ENCODE measurements at places on chromosomes 6 and 20. TPM values are rescaled to one million over a fixed set of nuclear protein-coding genes. Genes with fewer than 3 reads are reported as not detected.

Gene XKR7
- total RNA-seq, result not detected

Gene CLIC5
- total RNA-seq, result not detected

Gene SLC52A3
- total RNA-seq, result 0.60 TPM

Gene GABRR2
- total RNA-seq, result not detected

Gene PRICKLE4
- total RNA-seq, result 0.63 TPM

Gene SLC22A16
- total RNA-seq, result not detected

Gene SYTL3
- total RNA-seq, result 1.7 TPM

Gene PERP
- 70.0 TPM for total RNA-seq

Gene CASP8AP2
- total RNA-seq, result 7.6 TPM

Gene RIMS4
- total RNA-seq, result 2.4 TPM

Gene PFDN4
- 47.6 TPM for total RNA-seq

Gene SIRPA
- 22.5 TPM for total RNA-seq

Gene ASIP
- total RNA-seq, result not detected

Gene ESF1
- total RNA-seq, result 25.9 TPM

Gene POU5F1
- total RNA-seq, result 11.8 TPM

Gene GHRH
- not detected for total RNA-seq

Gene MEP1A
- not detected for total RNA-seq

Gene LY6G5C
- 1.8 TPM for total RNA-seq

Gene BPHL
- 21.4 TPM for total RNA-seq

Gene BANF2
- not detected for total RNA-seq

Gene RCAN2
- total RNA-seq, result not detected

Gene RFX6
- total RNA-seq, result not detected

Gene SLC24A3
- 0.02 TPM for total RNA-seq

Gene CAP2
- 11.1 TPM for total RNA-seq

Gene BPIFA2
- total RNA-seq, result not detected

Gene COX4I2
- total RNA-seq, result not detected

Gene BPIFB1
- not detected for total RNA-seq

Gene LTB
- 0.32 TPM for total RNA-seq

Gene MCCD1
- not detected for total RNA-seq

Gene SLC17A2
- total RNA-seq, result not detected

Gene LTV1
- total RNA-seq, result 36.4 TPM

Gene MYLK4
- 0.09 TPM for total RNA-seq

Gene LY6G6F
- not detected for total RNA-seq

Gene SRMS
- total RNA-seq, result 0.14 TPM

Gene NKAIN4
- total RNA-seq, result 4.0 TPM

Gene PARD6B
- total RNA-seq, result 4.5 TPM
